Breast epithelium (tissue), 4 donors: ENCODE measurements at places on chromosomes 2 and 18. TPM values are rescaled to one million over a fixed set of nuclear protein-coding genes. Genes with fewer than 3 reads are reported as not detected.
A peak's percentile ranks its signal among the peaks of the same experiment; 100 is the strongest.

ATP8B1 gene
- total RNA-seq = 41.3 TPM

SLC19A3 gene
- 278 TPM for total RNA-seq

PAX8 gene
- total RNA-seq = under 0.01 TPM

DSC3 gene
- total RNA-seq = 54.3 TPM

TEKT4 gene
- not detected for total RNA-seq

CXCR1 gene
- not detected for total RNA-seq

VIT gene
- total RNA-seq = 7.9 TPM

GRCh38 chr2:147297820-147298219, 547.0 kb upstream of the ACVR2A start:
- no peak for DNase-seq

DNA sequence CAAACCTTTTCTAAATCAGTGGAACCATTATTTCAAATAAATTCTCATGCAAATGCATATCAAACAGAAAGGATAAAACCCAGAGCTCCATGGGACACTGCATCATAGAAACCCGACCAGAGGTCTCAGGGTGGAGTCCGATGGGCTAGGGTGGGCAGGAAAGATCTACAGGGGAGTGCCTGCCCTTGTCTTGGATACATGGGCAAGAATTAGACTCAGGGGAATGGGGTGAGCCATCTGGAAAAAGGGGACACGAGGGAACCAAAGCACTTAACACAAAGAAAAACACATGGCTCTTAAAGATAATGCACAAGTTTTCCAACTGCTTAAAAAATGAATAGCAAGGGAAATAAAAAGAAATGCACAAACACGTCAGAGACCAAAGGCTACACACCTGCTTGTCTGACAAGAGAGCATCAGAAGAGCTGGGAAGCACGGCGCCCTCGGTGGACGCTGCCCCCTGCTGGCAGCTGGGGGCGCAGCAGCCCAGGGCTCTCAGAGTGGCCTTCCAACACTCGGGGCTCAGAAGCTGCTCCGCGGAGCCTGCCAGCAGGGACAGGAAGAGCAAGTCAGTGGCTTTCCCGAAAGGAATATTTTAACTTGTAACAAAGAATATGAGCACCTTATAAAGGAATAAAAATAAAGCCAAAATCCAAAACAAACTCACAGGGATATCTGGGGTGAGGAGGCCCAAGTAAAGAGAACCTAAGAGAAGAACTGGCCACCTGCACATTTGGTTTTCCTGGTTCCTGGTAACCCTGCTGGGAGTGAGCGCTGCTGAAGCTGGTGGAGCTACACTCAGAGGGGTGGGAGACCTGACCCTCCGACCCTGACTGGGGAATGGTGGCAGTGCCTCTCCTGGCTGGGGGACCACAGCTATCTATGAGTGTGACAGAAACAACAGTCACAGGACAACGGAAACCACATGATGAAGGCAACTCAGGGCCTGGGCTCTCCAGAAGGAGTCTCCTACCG, 54.5 kb downstream of the SIGLEC15 start:
- DNase-seq = peak; percentile 73

DNA sequence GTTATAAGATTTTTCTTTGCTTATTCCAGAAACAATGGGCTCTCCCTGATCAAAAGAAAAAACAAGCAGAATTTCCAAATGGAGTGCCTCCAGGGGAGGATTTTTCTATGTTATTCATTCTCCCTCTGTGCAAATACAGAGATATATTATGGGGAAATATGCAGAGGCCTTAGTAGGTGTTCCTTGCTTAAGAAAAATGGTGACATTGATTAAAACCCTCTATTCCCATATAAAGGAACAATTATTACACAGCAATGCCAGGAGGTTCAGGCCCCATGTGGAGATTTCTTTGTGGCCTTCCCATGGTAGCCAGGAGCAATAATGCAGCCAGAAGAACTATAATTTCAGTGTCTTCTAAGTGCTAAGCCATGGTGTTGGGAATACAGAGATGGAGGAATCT, 255.9 kb upstream of the CXCR4 start:
- no peak for DNase-seq

GRCh38 chr2:30691091-30691947, 115.9 kb downstream of the CAPN13 start:
- DNase-seq = no peak

DNA sequence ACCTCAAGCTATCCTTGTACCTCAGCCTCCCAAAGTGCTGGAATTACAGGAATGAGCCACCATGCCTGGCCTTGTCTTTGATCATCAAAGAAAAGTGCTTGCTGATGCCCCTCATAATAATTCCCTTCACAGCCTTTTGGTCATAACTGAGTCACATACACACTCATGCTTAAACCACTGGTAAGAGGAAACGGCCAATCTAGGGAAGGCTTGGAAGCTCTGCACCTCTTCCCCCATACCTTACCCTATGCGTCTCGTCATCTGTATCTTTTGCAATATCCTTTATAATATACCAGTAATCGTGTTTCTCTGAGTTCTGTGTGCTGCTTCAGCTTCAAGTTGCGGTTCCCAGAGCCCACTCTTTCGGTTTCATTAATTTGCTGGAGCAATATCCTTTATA, 4.8 kb upstream of the RNF138 start:
- DNase-seq = no peak

DNA sequence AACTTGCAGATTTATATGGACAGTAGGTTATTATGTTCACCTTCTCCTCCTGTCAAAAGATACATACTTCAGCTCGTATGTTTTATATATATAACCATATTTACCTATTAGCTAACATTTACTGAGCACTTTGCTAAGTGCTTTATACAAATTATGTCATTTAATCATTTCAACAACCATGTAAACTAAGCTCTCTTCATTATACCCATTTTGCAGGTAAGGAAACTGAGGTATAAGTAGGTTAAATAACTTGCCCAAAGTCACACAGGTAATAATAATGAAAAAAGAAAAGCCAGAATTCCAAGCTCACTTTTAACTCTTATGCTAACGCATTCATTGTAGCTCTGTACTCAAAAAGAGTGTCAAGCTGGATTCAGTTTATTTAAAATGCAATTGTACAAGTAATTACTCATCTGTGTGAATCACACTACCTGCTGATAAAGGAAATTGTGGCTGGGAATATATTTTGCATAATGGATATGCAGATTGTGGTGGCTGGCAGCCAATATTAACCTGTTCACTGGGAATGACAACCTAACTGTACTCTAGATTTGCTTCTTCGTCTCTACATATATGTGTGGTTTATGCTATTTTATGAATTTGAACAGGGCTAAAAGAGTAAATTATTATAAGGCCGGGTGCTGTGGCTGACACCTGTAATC, 20.6 kb downstream of the SLC16A14 start:
- DNase-seq = no peak

- DNase-seq = no peak
Measured at GRCh38 chr18:26458526-26459232, 89.7 kb downstream of the KCTD1 start.

DNA sequence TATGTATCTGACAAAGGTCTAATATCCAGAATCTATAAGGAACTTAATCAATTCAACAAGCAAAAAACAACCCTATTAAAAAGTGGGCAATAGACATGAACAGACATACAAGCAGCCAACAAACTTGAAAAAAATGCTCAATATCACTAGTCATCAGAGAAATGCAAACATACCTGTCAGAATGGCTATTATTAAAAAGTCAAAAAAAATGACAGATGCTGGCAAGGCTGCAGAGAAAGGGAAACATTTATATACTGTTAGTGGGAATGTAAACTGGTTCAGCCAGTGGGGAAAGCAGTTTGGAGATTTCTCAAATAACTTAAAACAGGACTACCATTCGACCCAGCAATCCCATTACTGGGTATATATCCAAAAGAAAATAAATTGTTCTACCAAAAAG, 21.6 kb downstream of the SESTD1 start:
- DNase-seq = no peak

DNA sequence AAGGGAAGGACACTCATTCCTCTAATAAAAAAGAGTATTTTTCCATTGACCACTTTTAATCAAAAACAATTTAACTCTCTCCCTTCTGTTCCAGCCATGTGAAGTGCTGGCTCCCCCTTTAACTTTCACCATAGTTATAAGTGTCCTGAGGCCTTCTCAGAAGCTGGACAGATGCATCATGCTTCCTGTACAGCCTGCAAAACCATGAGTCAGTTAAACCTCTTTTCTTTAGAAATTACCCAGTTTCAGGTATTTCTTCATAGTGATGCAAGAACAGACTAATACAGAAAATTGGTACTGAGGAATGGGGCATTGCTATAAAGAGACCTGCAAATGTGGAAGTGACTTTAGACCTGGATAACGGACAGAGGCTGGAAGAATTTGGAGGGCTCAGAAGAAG, 643.6 kb upstream of the DDX18 start:
- DNase-seq = no peak

- DNase-seq = no peak
Measured at GRCh38 chr2:147826278-147827087, 18.3 kb upstream of the ACVR2A start.

DNA sequence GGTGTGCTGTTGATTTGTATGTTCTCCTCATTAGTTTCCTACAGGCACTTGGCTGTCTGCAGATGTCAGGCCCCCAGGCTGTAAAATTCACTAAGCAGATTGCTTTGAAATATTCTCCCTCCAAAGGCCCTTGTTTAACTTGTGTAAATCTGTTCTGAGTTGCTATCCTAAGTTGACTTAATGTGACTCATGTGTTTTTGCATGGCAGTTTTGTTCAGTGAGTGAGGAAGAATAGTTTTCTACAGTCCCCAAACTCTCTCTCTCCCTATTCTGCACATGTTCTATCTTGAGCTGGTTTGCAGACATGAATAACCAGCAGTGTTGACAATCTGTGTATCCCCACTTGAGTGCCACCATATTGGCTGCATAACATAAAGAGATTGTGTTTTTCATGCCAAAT, 1005.4 kb upstream of the DDX18 start:
- DNase-seq = no peak

- no peak for DNase-seq
Measured at GRCh38 chr2:147031897-147032296, 812.9 kb upstream of the ACVR2A start.

DNA sequence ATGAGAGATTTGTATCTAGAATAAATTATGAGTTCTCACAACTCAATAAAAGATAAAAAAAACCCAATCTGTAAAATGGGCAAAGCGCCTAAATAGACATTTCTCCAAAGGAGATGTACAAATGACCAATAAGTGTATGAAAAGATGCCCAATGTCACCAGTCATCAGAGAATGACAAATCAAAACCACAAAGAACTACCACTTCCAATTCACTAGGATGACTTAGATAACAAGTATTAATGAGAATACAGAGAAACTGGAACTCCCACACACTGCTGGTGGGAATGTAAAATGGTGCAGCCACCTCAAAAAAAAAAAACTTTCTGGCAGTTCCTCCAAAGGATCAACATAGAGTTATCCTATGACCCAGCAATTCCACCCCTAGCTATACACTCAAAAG, 17.4 kb upstream of the COL6A3 start:
- DNase-seq = no peak

DNA sequence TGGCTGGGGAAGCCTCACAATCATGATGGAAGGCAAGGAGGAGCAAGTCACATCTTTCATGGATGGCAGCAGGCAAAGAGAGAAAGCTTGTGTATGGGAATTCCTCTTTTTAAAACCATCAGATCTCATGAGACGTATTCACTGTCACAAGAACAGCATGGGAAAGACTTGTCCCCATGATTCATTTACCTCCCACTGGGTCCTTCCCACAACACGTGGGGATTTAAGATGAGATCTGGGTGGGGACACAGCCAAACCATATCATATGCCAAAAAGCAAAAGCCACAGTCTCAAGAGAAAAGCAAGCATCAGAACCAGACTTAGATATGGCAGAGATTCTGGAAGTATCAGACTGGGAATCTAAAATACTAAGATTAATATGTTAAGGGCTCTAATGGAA, 30.0 kb upstream of the SCRN3 start:
- DNase-seq = no peak

DNA sequence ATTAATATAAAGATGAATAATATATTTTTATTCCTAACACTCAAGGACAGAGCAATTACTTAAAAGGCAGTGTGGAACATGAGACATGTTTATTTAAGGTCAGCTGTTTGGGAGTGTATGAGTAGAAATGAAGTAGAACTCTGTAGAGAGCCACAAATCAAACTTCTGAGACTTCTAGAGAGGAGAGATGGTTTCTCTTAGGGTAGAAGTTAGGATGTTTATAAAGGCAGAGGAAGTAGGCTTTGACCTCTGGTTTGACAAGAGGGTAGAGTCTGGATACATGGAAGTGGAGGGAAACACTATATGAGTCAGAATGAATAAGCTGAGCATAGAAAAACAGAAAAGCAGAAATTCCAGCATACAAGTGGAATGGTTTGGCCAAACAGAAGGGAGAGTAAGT, 262.1 kb upstream of the KLHL14 start:
- DNase-seq = no peak

GRCh38 chr18:48721312-48721711, 182.5 kb downstream of the CTIF start:
- no peak for DNase-seq

- no peak for DNase-seq
Measured at GRCh38 chr18:55338978-55339650, 248.9 kb downstream of the TCF4 start.

GRCh38 chr18:69998523-69998987, 50.9 kb upstream of the CD226 start:
- no peak for DNase-seq

DNA sequence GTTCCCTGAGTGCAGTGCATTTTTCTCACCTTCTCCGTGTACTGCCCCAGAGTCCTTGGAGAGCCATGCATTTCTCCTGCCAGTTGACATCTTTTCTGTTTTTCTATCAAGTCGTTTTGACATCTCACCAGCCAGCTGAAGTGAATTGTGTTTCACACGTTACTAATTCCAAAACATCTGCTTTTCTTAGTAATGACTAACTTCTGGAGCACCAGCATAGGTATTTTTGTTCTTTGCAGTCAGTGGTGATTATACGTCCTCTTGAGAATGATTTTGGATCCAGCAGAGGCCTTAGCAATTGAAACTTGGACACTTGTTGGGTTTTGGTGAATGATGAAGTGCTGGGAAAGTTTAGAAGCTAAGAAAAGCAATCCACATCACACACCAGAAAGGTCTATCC, 112.5 kb downstream of the PIK3C3 start:
- no peak for DNase-seq

DNA sequence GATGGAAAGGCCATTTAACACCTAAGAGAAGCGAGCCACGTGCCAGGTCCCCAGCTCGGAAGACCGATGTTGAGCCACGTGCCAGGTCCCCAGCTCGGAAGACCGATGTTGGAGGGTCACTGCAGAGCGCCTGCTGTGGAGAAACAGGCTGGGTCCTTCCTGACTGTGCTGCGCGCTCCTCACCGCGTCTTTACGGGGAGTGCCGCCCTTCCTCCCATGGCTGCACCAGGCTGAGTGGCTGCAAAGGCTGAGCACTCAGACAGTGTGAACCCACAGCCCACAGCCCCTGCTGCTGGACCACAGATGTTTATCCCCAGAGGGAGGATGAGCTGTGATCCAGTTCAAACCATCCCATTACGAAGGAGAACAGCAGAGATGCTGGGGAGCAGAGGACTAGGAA, 55.7 kb downstream of the RTP5 start:
- no peak for DNase-seq
